ENCODE measurements at places on chromosomes 1 and 21.

GRCh38 chr1:167463080-167463479 is 55.2 kb downstream of the CD247 start:
- DNase-seq, result no peak

- DNase-seq, result no peak
Measured at GRCh38 chr1:157154291-157154690, 16.1 kb upstream of the ETV3 start.

- DNase-seq, result no peak
Measured at GRCh38 chr1:155309423-155310021, 856 bp downstream of the FDPS start.

DNA sequence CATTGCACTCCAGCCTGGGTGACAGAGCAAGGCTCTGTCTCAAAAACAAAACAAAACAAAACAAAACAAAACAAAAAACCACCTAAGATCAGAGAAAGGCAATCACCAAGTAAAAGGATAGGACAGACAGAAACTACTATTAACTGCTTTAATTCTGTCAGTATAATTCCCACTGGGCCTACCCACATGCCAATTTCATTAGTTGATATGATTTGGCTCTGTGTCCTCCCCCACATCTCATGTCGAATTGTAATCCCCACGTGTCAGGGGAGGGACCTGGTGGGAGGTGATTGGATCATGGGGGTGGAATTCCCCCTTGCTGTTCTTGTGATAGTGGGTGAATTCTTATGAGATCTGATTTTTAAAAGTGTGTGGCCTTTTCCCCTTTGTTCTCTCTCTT is 27.2 kb upstream of the CAPZB start:
- no peak for DNase-seq

- no peak for DNase-seq
Measured at GRCh38 chr21:31804008-31804394, 68.8 kb upstream of the HUNK start.

DNA sequence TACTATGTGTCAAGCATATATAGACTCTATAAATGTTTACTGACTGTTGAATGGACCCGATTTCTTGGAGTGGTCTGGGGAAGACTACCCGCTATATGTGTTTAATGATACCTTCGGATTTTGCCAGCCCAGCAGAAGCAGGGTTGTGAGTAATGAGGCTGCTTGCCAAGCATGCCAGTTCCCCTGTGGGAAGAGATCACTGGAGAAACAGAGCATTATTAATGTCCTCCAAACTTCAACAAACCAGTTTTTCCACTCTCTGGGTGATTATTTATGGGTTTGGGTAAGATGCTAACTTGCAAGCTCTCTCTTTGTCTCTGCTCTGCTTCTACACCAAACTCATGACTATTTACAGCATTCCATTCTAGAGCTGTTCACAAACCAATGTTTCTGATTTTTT is 25.1 kb upstream of the PHGDH start:
- no peak for DNase-seq

DNA sequence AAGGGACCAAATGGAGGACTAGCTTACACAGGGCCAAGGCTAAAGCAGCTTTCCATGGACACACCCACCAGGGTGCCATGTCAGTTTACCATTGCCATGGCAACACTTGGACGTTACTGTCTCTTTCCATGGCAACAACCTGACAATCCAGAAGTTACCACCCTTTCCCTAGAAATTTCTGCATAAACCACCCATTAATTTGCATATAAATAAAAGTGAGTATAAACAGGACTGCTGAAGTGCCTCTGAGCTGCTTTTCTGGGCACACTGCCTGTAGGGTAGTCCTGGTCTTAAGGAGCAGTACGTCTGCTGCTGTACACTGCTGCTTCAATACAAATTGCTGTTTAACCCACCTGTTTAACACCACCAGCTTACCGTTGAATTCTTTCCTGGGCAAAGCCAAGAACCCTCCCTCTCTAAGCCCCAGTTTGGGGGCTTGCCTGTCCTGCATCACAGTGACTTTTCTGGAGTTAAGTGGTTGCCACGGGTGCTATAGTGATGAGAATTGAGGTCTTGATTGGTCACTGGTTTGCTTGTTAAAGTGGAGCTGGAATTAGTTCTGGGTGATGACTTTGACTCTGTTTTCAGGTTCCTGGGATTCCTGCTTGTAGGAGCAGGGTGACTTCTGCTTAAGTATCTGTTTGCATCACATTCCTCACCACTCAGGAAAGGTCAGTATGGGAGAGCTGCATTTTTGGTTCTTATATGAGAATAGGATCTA is 83.2 kb downstream of the CLDN17 start:
- DNase-seq, result no peak

GRCh38 chr1:50917138-50918137 is 42.6 kb downstream of the FAF1 start:
- no peak for DNase-seq

DNA sequence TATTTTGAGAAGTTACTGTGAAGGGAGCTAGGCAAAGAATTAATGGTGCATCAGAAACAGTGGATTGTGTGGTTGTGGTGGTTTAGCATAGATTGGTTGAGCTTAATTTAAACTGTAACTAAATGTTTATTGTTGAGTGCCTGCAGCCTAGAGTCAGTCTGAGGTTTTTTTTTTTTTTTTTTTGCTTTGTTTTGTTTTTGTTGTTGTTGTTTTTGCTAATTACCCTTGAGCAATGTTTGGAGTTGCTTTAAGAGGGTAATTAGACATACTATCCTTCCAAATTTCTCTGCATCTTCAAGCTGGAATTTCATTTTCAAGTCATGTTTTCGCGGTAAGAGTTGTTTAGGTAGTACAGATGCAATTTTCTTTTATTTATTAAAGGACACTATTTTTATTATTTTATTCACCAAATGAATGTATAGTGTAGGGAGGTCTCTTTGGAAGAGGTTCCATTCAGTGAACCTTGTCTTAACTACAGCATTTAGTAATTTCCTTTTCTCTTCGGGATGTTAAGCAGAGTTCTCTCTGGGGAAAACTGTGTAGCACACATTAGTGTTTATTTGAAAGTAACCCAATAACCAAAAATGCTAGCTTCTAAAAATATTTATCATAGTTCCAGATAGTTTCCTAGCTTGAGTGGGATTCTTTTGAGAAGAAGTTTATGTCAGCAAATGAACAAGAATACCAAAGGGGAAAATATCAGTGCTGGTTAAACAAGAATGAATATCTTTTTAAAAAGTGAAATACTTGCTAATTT is 82.3 kb downstream of the CLIC4 start:
- no peak for DNase-seq

- no peak for DNase-seq
Measured at GRCh38 chr1:181012203-181012745, 10.4 kb downstream of the STX6 start.

DNA sequence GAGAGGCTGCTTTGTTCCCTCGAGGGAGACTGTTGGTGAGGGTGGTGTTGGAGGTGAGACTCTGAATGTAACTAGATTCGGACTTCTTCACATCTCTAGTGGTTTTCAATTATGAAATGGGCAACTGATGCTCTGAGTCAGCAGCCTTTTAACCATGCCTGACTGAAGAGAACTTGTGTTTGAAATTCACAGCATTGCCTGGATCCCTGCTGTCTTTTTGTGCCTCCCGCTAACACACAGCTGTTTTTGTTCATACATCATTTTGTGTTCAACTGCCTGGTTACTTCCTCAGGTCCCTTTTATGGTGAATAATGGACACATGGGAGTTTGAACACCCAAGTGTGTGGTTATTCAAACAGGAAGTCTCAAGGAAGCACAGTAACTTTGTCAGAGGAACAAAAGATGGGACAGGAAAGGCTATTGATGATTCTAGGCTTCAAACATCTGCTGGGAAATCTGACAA is 16.8 kb downstream of the LAMC1 start:
- DNase-seq, result no peak

DNA sequence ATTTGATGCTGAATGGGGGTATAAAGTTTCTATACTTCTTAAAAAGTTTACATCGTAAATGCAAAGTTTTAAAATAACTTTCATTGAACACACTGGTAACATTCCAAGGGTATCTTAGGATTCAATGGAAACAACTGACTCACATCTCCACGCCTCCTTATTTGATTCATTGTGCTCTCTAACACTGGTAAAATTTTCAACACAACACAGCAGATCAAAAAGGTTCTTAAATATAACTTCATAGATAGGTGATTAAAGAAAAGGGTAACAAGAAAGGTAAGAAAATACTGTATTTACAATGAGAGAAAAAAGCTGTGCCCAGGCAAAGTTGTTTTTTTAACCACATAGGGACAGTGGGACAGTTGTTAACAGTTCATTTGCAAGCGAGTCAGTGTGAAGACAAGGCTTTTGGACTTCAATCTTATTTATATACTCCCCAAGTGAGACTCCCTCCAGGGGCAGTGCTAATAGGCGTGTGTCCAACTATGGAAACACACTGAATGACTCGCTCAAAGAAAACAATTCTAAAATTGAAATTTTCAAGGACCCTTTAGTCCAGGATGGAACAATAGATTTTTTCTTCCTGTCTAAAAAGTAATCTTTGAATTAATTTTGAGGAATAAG is 140.5 kb downstream of the TIAM1 start:
- no peak for DNase-seq

GRCh38 chr1:7199077-7199779 is 414.0 kb downstream of the CAMTA1 start:
- no peak for DNase-seq

DNA sequence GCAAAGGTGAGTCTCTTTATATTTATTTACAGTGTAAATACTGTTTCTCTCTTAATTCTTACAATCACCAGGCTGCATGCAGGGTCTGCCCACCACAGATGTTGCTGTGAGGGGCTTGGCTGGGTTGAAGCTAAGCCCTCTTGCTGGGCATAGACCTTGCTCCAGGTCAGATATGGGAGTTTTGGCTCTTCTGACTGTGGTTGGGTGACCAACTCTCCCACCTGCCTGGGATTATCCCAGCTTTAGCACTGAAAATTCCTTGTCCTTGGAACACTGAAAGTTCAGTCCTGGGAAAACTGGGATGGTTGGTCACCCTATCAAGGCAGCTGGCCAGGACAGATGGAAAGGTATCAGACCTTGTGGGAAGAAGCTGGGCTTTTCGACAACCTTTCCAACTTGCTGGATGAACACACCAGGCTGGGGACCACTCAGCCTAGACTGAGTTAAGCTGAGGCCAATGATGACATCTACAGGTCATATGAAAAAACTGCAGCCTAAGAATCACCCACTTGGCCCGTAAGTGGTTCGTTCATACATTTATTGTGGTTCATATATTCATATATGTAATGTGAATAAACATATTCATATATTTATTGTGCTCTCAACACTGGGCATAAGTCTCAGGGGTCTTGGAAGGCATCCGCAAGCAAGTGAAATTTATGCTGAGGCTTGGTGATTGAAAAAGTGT is 26.6 kb upstream of the HPDL start:
- no peak for DNase-seq

GRCh38 chr1:158952416-158952815 is 21.1 kb downstream of the PYHIN1 start:
- no peak for DNase-seq

DNA sequence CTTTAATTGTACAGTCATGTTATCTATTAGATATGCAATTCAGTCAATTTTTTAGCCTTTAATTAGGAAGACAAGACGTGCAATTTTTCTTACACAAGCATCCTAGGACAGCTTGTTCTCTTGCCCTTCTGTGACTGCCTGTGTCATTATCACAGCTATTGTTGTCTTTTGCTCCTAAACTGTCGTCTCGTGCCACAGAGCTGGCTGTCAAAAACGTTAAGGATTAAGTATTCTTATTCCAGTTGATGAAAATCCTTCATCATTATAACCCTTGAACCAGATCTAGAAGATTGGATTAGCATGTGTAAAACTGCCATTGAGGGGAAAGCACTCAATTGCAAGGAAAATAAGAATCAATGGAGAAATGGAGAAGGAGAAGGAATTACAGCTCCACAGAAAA is 43.8 kb upstream of the AIM2 start:
- DNase-seq, result no peak

DNA sequence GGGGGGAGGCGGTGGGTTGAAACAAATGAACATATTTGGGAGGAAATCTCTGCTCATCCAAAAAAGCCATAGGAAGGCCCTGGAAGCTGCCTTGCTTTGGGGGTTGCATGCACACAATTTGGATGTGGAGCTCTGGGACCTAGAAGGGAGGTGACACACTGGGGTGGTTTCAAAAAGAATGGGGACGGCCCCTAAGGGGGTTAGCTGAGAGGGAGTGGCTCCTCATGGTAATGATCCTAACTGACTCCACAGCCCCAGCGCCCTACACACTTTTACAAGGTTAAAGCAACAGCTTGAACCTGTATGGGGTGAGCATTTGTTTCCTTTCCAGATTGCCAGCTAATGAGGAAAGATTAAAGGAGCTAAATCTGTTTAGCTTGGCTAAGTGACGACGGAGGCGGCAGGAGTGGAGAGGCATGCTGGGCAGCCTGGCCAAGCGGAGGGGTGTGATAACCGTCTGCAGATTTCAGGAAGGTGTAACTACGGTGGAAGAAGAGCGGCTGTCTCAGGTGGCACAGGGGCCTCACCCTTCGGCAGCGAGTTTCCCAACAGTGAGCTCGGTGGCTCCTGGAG is 107.3 kb downstream of the RNF220 start:
- no peak for DNase-seq

DNA sequence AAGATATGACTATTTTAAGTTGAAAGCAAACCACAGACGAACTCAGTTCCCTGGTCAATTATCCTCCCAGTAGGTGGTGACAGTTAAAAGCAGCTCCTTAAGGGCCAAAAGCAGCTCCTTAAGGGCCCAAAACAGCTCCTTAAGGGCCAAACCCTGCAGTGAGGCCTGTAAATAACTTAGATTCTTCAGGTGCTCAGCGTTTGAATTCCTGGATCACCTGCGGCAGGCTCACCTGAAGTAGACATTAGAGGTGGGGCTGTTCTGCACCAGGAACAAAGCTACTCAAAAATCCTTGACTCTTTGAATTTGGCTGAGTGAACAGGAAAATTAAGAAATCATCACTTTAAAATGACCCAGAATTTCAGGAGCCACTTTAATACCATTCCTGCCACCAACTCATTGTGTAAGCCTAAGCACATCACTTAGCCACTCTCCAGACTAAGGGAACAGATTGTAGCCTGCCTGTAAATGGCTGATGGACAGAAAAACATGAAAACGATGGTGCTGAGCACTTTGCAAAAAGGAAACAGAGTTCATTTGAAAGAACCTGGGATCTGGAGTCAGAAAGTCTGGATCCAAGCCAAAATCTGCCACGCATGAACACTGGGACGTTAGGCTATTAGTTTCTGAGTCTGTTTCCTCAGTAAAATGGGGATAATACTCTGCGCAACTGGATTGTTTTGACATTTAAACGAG is 126.9 kb downstream of the LRIG2 start:
- no peak for DNase-seq

DNA sequence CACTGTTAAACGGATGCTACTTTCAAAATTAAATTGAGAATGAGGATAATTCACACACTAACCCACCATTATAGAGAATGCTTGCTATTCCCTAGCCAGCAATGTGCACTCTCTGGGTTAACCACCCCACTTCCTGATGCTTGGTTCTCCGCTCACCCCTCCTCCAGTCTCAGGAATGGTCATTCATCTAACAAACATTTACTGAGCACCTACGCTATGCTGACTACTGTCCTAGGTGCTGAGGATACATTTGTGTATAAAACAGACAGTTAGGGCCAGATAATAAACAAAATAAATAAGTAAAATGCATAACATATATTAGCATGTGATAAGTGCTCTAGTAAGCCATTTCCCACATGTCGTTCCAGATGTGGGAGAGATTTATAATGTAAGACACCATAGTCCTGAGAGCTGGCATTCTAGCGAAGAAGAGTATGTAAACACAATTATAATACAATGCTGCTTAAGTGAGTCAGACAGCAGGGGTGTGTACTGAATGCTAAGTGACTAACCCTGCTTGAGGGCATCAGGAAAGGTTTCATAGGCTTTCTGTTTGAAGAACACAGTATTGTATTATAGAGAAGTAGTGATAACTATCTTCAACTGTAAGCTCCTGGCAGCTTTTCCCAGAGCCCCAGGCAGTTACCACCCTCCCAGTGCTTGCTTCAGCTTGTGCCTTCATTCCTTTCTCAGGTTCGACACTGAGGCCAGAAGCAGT is 126.7 kb upstream of the CACHD1 start:
- no peak for DNase-seq

Data from C1 segment of cervical spinal cord (tissue), 14 donors.